ENCODE measurements at places on chromosomes 7 and 10.

DNA sequence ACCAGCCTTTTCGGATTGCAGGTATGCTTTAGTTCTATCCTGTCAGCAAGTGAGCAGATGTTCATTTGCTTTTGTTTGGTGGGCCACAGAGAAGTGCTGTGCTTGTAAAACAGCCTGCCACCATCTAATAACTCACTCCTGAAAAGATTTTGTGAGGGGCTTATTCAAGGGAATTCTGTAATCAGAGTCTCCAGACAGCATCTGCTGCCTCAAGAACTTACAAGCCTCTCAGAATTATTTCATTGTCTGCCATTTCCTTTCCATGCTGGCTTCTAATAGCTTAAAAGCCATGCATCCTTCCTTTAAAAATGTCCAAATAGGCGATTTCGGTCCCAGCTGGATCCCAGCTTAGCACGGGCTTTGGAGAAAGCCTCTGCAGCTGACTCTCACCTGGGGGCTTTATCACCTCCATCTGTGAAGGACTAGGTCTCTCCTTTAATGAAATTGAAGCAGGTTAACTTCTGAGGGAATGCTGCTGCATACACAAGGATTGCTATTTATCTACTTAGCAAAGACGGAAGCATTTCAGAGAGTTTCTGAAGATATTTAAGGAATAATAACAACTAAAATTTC is 48.0 kb downstream of the MALRD1 start:
- no peaks in the 10 kb centered on the region for H3K27me3 ChIP-seq
- H3K4me1 ChIP-seq, result no peaks in the 10 kb centered on the region
- no peak overlapping the region for H3K4me3 ChIP-seq
- no peak overlapping the region for H3K27ac ChIP-seq

- H3K36me3 ChIP-seq, result no peaks in the 10 kb centered on the region
- no peak overlapping the region for H3K4me3 ChIP-seq
- no peak for DNase-seq
Measured at GRCh38 chr7:98864731-98865453, 4.9 kb downstream of the TMEM130 start.

DNA sequence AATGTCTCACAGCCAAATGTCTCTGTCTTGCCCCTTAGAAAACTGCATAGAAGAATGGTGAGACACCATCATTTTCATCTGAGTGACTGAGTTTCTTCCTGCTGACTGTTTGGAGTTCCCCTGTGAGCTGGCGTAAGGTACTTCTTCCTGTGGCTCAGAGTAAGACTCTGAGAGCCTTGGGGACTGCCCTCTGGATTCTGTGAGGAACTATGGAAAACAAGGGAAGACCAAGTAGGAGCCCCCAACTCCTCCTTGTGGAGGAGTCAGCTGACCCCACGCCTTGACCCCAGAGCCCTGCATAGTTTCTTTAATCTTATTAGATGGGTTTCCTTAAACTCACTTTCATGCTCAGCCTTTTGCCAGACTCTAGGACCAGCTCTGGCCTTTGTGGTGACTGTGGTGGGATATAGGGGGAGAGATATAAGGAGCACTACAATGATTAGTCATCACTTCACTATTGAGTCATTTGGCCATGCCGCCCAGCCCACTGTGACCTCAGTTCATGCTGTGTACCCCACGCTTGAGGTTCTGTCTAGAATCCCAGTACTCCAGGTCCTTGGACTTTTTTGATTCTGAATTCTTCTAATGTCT is 51.8 kb upstream of the FAM133B start:
- no peak for DNase-seq
- H3K4me3 ChIP-seq, result no peak overlapping the region
- peak overlapping the region; percentile 32 for H3K27ac ChIP-seq
- peaks cover 25% of the 10 kb centered on the region for H3K4me1 ChIP-seq

DNA sequence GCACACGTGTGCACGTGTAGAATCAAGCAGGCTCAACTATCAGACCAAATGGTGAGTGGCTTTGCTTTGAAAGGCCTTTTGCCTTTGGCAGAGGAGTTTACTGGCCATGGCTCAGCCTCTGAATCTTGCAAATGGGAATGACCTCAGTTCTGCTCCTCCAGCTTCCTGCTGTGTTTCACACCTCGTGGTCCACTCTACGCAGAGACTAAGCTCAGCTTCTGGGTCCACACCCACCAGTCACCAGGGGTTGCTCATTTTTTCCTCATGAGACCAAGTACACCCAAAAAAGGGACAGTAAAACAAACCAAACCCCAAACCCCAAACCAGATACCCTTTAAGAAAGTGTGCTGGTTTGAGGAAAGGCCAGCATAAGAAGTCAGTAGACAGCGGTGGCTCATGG is 236.4 kb downstream of the DNAJB6 start:
- H3K27ac ChIP-seq, result no peak overlapping the region
- H3K27me3 ChIP-seq, result no peaks in the 10 kb centered on the region
- H3K4me1 ChIP-seq, result no peaks in the 10 kb centered on the region
- no peak for DNase-seq
- H3K36me3 ChIP-seq, result no peaks in the 10 kb centered on the region

GRCh38 chr7:85039196-85039923 is 147.5 kb downstream of the SEMA3D start:
- no peaks in the 10 kb centered on the region for H3K36me3 ChIP-seq
- no peak for DNase-seq
- H3K27ac ChIP-seq, result no peak overlapping the region
- H3K27me3 ChIP-seq, result no peaks in the 10 kb centered on the region

DNA sequence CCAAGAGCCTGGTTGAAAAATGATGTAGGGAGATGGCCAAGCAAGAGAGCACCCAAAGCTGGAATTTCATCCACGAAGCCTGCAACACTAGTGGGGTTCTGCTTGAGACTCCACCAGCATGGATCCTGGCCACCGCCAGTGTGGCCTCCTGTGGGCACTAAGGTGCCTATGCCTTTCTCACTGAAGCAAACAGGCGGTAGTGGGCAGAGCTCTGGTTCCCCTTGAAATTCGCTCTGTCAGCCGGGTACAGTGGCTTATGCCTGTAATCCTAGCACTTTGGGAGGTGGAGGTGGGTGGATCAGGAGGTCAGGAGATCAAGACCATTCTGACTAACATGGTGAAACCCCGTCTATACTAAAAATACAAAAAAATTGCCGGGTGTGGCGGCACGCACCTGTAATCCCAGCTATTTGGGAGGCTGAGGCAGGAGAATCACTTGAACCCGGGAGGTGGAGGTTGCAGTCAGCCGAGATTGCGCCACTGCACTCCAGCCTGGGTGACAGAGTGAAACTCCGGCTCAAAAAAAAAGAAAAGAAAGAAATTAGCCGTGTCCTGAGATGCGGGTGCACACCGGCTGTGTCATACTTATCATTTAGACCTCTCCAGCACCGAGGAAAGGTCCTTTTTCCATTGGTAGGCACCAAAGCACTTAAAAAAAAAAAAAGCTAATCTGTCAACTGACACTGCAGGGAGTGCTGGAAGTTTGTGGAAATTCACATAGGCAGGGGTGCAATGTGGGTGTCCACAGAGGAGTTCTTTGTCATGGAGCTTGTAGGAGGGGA is 28.3 kb downstream of the CCM2 start:
- peaks cover 22% of the 10 kb centered on the region for H3K36me3 ChIP-seq
- H3K4me1 ChIP-seq, result peaks cover 3% of the 10 kb centered on the region
- H3K27ac ChIP-seq, result peak overlapping the region; percentile 73
- H3K27me3 ChIP-seq, result no peaks in the 10 kb centered on the region
- DNase-seq, result no peak

DNA sequence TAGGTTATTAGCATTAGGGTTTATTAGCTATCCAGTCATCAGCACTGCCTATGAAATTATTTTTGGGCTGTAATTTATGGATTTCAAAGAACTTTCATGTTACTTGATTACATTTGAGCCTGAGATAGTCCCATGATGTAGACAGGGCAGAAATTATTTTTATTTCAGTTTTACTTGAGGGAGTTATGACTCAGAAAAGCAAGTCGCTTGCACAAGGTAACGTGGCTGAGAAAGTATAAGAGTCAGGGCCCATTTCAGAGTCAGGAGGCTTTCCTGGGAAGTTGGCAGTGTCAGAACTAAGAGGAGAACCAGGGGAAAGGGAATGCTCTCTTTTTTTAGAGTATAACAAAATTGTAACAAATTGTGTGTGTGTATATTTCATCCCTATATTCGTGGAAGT is 16.5 kb downstream of the GATA3 start:
- no peak for DNase-seq
- H3K36me3 ChIP-seq, result no peaks in the 10 kb centered on the region
- peaks cover 24% of the 10 kb centered on the region for H3K27me3 ChIP-seq

DNA sequence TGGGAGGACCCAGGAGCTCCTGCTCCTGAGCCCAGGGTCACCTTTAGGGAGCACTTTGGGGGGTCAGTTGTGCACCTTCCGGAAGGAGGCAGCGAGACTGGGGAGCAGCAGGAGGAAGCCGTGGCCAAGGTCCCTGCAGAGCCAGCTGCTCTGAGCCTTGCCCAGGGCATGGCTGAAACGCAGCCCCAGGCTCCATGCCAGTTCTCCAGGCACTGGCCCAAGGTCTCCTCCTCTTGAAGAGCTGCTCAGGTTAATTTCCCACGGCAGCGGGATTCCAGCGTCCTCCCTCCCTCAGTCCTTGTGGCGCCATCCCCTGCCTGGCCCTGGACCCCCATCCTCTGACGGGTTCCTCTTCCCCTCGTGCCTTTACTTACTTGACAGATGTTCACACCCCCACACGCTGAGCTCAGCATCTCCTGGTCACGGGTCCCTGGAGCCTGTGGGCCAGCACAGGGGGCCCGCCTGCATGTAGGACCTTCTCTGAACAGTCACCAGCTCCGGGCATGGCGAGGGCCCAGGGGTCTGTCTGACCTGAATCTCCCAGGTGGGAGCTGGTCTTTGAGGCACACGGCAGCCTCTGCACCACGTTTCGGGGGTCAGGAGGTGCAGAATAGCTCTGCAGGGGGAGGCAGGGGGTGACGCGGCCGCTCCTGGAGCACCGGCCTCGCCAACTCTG is 16.7 kb upstream of the CFAP46 start:
- H3K36me3 ChIP-seq, result no peaks in the 10 kb centered on the region
- H3K4me3 ChIP-seq, result no peak overlapping the region
- no peak for DNase-seq

GRCh38 chr7:44958645-44959344 is 20.0 kb downstream of the MYO1G start:
- no peak overlapping the region for H3K27ac ChIP-seq
- no peak overlapping the region for H3K4me3 ChIP-seq
- no peak for DNase-seq
- no peaks in the 10 kb centered on the region for H3K36me3 ChIP-seq
- no peaks in the 10 kb centered on the region for H3K27me3 ChIP-seq
- H3K4me1 ChIP-seq, result peaks cover 11% of the 10 kb centered on the region

DNA sequence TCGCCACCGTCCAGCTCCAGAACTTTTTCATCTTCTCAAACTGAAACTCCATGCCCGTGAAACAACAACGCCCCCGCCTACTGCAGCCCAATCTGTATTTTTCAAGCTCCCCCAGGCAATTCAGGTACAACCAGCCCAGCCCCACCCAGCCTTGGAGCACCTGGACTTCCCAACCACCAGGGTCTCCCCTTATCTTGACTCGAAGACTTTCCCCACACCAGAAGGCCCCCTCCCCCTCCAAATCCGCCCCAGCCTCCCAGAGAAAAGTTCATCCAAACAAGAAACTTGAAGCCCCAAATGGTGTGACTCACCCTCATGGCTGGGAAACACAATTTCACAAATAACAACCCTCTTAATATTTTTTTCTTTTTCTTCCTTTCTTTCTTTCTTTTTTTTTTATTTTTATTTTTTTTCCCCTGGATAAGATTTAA is 10.6 kb downstream of the ZCCHC24 start:
- H3K27ac ChIP-seq, result peak overlapping the region; percentile 64
- no peak overlapping the region for H3K4me3 ChIP-seq
- no peak for DNase-seq

GRCh38 chr10:47039562-47039913 is 128.3 kb downstream of the PTPN20 start:
- no peaks in the 10 kb centered on the region for H3K27me3 ChIP-seq
- H3K4me1 ChIP-seq, result no peaks in the 10 kb centered on the region
- no peak for DNase-seq
- no peak overlapping the region for H3K27ac ChIP-seq
- H3K4me3 ChIP-seq, result no peak overlapping the region
- no peaks in the 10 kb centered on the region for H3K36me3 ChIP-seq

DNA sequence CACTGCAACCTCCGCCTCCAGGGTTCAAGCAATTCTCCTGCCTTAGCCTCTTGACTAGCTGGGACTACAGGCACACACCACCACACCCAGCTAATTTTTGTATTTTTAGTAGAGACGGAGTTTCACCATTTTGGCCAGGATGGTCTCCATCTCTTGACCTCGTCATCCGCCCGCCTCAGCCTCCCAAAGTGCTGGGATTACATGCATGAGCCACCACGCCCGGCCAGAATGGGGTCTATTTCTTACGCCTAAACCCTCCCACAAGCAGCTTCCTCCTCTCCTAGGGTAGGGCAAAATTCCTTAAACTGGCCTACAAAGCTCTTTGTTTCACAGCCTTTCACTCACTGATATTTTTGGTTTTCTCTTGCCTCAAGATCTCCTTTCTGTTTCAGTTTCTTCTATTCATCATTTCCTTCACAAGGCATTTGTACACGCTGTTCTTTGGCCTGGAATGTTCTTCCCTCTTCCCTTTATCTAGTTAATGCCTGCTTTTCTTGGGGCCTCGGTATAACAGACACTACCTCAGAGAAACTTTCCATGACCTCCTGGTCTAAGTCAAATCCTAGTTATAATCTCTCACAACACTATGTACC is 6.7 kb downstream of the CPEB3 start:
- no peaks in the 10 kb centered on the region for H3K27me3 ChIP-seq
- H3K27ac ChIP-seq, result peak overlapping the region; percentile 71
- H3K36me3 ChIP-seq, result no peaks in the 10 kb centered on the region
- no peaks in the 10 kb centered on the region for H3K4me1 ChIP-seq
- H3K4me3 ChIP-seq, result no peak overlapping the region

GRCh38 chr7:22229148-22229547 is 127.8 kb downstream of the RAPGEF5 start:
- no peak overlapping the region for H3K4me3 ChIP-seq
- H3K4me1 ChIP-seq, result no peaks in the 10 kb centered on the region
- H3K27ac ChIP-seq, result no peak overlapping the region
- H3K36me3 ChIP-seq, result no peaks in the 10 kb centered on the region
- no peak for DNase-seq

DNA sequence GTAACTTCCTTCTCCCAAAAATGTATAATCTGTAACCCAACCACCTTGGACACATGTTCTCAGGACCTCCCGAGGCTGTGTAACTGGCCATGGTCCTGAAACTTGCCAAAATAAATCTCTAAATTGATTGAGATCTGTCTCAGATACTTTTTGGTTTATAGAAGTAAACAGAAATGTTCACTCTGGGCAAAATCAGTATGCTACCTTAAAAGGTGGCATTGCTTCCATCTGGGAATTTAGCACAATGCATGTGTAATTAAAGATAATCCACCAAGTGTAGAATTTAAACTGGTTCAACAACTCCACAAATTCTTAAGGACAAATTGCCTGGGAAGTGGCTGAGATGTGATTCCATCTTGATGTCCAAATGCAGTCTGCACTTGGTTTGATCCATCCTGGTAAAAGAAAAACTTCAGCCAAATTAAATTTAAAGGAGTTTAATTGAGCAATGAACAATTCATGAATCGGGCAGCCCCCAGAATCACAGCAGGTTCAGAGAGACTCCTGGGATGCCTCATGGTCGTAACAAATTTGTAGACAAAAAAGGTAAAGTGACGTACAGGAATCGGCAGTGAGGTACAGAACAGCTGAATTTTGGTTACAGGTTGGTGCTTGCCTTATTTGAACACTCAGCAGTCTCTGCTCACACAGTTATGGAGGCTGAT is 102.6 kb upstream of the PFKP start:
- no peak overlapping the region for H3K27ac ChIP-seq
- peaks cover 8% of the 10 kb centered on the region for H3K27me3 ChIP-seq
- no peaks in the 10 kb centered on the region for H3K36me3 ChIP-seq
- H3K4me3 ChIP-seq, result no peak overlapping the region
- no peak for DNase-seq
- H3K4me1 ChIP-seq, result no peaks in the 10 kb centered on the region

GRCh38 chr10:3484306-3485056 is 300.5 kb downstream of the KLF6 start:
- no peaks in the 10 kb centered on the region for H3K36me3 ChIP-seq
- H3K27ac ChIP-seq, result peak overlapping the region; percentile 7
- peaks cover 33% of the 10 kb centered on the region for H3K4me1 ChIP-seq
- no peaks in the 10 kb centered on the region for H3K27me3 ChIP-seq
- DNase-seq, result no peak
